ENCODE measurements at places on chromosomes 13 and 19. TPM values are rescaled to one million over a fixed set of nuclear protein-coding genes. Genes with fewer than 3 reads are reported as not detected.

The PLPPR3 gene
- 0.52 TPM for total RNA-seq

The EFNB2 gene
- 14.6 TPM for total RNA-seq

The ZNF837 gene
- 0.52 TPM for total RNA-seq

The CEACAM7 gene
- not detected for total RNA-seq

The FSD1 gene
- total RNA-seq = not detected

The PRTN3 gene
- total RNA-seq = 4.7 TPM

The KLK1 gene
- not detected for total RNA-seq

The PLK5 gene
- not detected for total RNA-seq

The ATP4B gene
- total RNA-seq = not detected

The ZNF492 gene
- total RNA-seq = 1.0 TPM

The RASIP1 gene
- total RNA-seq = 23.5 TPM

The RASGRP4 gene
- total RNA-seq = 1.0 TPM

The CAPN12 gene
- total RNA-seq = 0.52 TPM

The ARHGAP45 gene
- 8.9 TPM for total RNA-seq

The REX1BD gene
- total RNA-seq = 26.6 TPM

The ODAD3 gene
- not detected for total RNA-seq

The MAP4K1 gene
- under 0.01 TPM for total RNA-seq

The RNF225 gene
- not detected for total RNA-seq

The MEF2B gene
- not detected for total RNA-seq

The ZNF235 gene
- 8.9 TPM for total RNA-seq

The GPX4 gene
- 139 TPM for total RNA-seq

The RGS9BP gene
- total RNA-seq = 0.52 TPM

The URAD gene
- not detected for total RNA-seq

The C13orf42 gene
- total RNA-seq = not detected

The NRTN gene
- not detected for total RNA-seq

The CYP2S1 gene
- total RNA-seq = 1.6 TPM

The TUBA3C gene
- total RNA-seq = not detected

The ACER1 gene
- total RNA-seq = 0.52 TPM

The AKAP11 gene
- total RNA-seq = 16.7 TPM

The IL11 gene
- not detected for total RNA-seq

The GRIN2D gene
- total RNA-seq = under 0.01 TPM

The SSC5D gene
- 17.7 TPM for total RNA-seq

The CNN1 gene
- 28.7 TPM for total RNA-seq

The TINCR gene
- total RNA-seq = not detected

The FPR2 gene
- 4.2 TPM for total RNA-seq

The ZNF628 gene
- 0.52 TPM for total RNA-seq

The ZFP28 gene
- 5.7 TPM for total RNA-seq

The KPTN gene
- total RNA-seq = 2.1 TPM
